ENCODE measurements at places on chromosomes 3 and 15.
A peak's percentile ranks its signal among the peaks of the same experiment; 100 is the strongest.

GRCh38 chr3:128270559-128271492 lies 117.5 kb downstream of the EEFSEC start:
- peaks cover 42% of the 10 kb centered on the region for H3K36me3 ChIP-seq
- no peak for DNase-seq
- no peak overlapping the region for H3K27ac ChIP-seq
- no peak overlapping the region for H3K4me3 ChIP-seq

GRCh38 chr15:67967871-67968431 lies 86.2 kb upstream of the PIAS1 start:
- no peaks in the 10 kb centered on the region for H3K27me3 ChIP-seq
- peak overlapping the region; percentile 50 for H3K27ac ChIP-seq
- DNase-seq = peak; percentile 76
- peak overlapping the region; percentile 40 for H3K4me3 ChIP-seq

DNA sequence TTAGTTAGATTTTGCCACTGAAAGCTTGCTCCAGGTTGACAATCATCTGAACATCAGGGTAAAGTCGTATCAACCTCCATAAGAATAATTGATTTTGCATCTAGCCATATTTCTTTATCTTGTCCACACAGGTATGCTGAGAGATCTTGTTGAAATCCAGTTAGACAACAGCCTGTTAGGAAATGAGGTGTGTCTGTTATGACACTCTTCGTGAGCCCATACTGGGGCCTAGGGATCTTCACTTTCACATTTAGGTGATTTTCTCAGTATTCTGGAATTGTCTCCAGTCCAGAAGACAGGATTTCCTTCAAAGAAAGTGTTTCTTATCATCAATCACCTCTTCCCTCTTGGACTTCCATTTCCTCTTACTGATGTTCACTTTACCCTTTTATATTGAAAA lies 18.1 kb downstream of the DNAJB11 start:
- no peak overlapping the region for H3K27ac ChIP-seq
- H3K27me3 ChIP-seq = no peaks in the 10 kb centered on the region
- no peak overlapping the region for H3K4me3 ChIP-seq

DNA sequence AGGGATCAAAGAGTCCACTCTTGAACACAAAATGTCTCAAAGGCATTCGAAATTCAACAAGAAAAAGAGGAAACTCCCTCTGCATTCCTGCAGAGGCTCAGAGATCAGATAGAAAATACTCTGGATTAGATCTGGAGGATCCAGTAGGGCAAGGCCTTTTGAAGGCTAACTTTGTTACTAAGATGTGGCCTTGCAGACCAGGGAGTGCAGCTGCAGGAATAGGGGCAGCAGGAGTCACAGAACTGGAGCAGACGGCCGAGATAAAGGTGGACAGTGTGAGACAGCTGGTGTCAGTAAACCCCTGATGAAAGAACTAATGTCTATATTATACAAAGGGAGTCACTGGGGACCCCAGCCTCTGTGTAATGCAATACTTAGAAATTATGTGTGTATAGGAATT lies 84.5 kb upstream of the PLSCR4 start:
- no peak for DNase-seq
- H3K4me1 ChIP-seq = no peaks in the 10 kb centered on the region
- no peak overlapping the region for H3K4me3 ChIP-seq
- no peak overlapping the region for H3K27ac ChIP-seq
- no peaks in the 10 kb centered on the region for H3K27me3 ChIP-seq
- no peaks in the 10 kb centered on the region for H3K36me3 ChIP-seq

DNA sequence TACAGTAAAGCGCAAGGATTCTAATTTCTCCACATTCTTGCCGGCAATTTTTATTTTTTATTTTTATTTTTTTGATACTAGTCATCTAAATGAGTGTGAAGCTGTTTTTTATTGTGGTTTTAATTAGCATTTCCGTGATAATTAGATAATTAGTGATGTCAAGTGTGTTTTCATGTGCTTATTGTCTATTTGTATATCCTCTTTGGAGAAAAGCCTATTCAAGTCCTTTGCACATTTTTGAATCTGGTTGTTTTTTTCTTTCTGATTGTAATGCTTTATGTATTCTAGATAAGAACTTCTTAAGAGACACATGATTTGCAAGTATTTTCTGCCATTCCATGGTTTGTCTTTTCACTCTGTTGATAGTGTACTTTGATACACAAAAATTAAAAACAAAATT lies 16.1 kb downstream of the CTDSPL2 start:
- no peak overlapping the region for H3K4me3 ChIP-seq
- no peak for DNase-seq
- no peaks in the 10 kb centered on the region for H3K27me3 ChIP-seq
- H3K4me1 ChIP-seq = peaks cover 3% of the 10 kb centered on the region

Measured in stomach (tissue), 19 donors.